Stimulated activated memory B cell treated with anti-CD40 and anti-IgM and Interleukin-4, amounts not matched to agents 10 μg/mL and 1 μg/mL and 100 μg/mL, for 72 hours (primary cell): ENCODE measurements at places on chromosomes 2 and 18.

DNA sequence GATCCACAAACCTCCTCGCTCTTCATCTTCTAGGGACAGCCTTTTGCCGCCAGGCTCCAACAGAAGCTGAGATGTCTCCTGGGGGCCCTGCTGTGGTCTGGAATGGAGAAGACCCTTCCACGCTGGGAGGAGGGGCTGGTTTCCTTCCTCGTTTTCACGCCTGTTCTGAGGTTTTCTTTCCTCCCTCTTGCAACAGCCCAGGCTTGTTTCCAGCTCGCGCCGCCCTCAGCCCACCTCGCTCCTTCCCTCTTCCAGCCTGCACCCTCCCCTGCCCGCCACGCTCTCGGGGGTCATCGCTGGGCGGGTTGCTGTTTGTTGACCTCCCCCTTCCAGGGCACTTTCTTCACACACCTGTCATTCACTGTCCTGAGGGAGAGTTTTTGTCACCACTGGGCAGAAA, 55.4 kb downstream of the VAPA start:
- no peak for ATAC-seq

GRCh38 chr2:207252979-207253645, 87.4 kb upstream of the KLF7 start:
- no peak for ATAC-seq

GRCh38 chr2:151078889-151079288, 182.8 kb downstream of the RBM43 start:
- ATAC-seq = no peak

DNA sequence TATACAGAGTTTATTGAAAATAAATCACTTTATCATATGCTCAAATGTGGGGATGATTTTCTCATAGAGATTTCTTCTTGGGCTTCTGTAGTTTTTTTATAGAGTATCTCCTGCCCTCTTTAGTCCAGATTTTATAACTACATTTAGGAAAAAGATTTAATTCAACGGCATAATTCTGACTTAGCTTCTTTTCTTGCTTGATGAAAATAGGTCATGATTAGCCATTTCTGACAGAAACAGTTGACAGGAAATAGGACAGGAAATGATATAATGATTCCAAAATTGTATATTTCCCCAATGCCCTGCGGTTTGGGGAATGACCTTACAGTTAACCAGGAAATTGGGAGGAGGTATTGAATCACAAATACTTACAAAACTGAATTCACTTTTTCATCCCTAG, 1531.9 kb upstream of the ACVR2A start:
- no peak for ATAC-seq

GRCh38 chr2:36727550-36727949, 31.0 kb downstream of the VIT start:
- ATAC-seq = no peak

DNA sequence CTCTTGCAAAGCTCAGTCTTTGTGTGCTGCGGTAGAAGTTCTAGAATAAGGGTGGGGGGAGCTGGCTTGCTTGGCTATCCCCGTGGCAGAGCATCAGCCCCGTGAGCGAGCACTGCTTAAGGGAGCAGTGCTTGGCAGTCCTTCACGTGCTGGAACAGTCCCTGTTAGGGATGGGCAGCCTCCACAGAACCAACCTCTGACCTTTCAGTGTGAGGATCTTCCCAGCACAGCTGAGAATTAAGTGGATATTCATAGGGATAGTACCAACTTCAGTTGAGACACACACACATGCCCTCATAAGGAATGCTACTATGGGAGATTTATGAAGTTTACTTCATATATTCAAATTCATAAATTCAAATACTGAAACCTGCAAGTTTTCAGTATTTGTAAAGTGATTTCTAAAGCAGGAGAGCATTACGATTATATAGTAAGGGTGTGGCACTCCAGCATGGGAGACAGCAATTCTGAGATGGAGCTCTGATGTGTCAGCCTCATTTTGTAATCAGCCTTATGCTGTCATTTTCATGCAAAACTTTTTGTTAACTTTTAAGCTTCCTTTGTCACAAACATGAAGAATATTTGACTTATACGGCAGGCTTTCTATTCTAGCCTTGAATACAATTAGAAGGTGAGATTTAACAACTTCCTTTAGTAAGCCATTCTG, 39.5 kb downstream of the ATP9B start:
- no peak for ATAC-seq

- no peak for ATAC-seq
These were observed 227.6 kb downstream of the SEPTIN10 start for GRCh38 chr2:109386004-109386695.

DNA sequence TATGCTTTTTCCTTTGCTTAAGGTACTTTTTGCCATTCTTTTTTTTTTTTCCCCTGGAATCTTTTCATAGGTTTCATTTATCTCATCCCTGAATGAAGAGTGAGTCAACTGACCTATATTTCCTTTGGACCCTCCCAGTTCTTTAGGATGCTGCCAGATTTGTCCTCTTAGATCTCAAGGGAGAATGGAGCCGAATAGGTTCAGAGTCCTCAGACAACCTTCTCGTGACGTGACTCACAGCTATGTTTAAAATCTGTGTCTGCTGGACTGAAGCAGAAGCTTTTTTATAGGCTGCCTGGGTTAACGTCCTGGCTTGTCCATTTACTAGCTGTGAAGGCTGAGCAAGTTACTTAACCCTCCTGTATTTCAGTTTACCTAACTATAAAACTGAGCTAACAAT, 358.6 kb downstream of the DLGAP1 start:
- ATAC-seq = no peak

DNA sequence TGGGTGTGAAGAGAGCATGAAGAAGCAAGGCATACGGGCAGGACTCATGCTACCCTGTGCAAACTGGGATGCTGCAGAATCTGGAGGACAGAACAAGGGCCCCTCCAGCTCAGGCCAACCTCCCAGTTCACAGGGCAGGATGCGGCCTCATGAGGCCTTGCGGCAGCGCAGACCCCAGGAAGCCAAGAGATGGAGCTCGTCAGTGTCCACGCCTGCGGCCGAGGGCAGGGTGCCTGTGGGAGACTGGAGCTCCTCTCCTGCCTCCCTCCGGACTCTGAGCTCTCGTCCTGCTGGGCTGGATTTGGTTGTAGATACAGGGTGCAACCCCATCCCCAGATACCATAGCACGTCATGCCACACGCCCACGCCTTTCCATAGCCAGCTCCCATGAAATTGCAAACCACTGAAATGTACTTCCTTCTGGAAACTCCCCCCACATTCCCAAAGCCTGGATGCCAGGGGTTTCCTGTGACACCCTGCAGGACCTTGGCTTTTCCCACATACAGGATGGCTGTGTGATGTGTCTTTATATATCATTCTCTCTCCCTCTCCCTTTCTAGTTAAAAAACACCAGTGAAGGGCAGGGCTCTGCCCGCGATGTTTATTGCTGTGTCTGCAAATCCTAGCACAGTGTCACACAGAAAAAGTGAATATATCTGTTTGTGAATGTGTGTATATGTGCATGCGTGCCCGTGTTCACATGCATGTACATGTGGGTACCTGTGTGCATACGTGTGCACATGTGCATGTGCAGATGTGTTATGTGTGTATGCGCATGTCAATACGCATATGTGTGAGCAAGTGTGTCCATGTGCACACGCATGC, 12.3 kb upstream of the SNTG2 start:
- no peak for ATAC-seq

GRCh38 chr2:224211791-224212190, 172.7 kb upstream of the SERPINE2 start:
- ATAC-seq = no peak

DNA sequence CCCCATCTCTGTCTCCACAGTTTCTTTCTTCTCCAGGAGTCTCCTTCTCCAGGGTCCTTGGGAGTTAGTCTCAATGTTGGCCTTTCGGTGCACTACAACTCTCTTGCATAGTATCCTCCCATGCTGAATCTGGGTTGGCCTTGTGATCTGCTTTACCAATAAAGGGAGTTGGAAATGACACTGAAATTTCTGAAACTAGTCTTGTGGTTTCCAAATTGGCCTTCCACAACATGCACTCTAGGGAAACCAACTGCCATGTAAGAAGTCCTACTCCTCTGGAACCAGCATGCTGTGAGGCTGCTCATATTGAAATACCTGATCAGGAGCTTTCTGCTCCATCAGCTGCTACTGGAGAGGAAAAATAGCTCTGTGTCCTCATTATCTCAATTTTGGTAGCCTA, 9.9 kb upstream of the ABHD3 start:
- ATAC-seq = no peak

GRCh38 chr18:34738175-34738894, 28.2 kb downstream of the DTNA start:
- ATAC-seq = no peak

GRCh38 chr2:75356865-75357264, 157.5 kb upstream of the TACR1 start:
- no peak for ATAC-seq

DNA sequence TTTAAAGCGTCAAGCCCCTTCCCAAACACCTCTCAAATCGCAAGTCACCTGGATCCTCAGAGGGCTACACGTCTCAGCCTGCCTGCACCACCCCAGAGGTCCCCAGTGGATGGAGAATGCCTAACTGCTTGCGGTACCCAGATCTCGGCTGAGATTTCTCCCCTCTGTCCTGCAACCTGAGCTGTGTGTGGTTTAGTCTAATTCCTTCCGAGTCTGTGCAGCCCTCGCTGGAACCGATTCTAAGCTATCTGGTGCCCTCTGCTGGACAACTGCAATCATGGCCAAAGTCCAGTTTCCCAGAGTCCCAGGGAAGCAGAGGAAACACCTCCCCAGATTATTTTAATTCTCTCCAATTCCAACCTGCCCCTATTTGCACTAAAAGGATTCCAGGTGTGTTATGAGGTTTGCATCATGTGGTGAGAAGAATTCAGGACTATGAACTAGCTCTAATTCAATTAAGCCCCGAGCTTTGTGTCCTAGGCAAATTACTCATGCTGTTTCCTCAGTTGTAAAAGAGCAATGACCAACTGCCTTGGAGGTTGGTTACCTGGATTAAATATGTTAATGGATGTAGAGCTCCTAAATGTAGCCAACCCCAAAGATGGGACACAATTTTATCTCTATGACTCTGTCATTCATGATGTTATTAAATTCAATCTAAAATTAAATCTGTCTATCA, 276.1 kb upstream of the NCKAP5 start:
- peak; percentile 71 for ATAC-seq

GRCh38 chr2:75166491-75166890, 32.8 kb downstream of the TACR1 start:
- no peak for ATAC-seq

DNA sequence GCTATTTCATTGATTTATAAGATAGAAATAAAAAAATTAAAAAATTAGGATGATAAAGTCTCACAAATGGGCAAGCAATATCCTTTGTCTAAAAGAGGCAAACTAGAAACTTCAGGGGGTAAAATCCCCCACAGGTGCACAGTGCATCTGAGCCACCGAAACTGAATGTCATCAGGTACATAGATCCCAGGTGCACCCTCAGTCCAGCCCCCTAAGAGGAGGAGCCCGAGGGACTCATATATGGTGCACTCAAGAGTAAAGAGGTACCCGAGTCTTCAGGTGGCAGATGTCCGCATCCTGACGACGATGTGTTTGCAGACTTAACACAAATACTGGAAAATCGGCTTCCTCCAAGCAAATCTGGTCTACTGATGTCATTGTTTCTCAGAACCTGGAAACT, 11.3 kb downstream of the QPCT start:
- no peak for ATAC-seq

DNA sequence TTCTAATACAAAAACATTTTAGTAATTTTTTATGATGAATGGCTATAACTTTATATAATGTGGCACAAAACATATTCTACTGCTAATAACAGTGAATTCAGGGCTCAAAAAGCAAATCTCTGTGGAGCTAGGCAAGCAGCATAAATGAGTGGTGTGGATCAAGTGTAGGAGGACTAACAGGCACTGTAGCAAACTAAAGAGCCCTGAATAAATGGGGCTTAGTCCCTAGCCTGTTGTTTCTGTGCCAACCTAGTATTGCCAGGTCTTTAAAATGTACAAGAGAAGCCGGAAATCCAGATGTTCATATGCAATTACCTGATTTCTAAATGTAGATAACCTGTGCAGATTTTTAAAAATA, 18.5 kb downstream of the REL start:
- ATAC-seq = peak; percentile 50

DNA sequence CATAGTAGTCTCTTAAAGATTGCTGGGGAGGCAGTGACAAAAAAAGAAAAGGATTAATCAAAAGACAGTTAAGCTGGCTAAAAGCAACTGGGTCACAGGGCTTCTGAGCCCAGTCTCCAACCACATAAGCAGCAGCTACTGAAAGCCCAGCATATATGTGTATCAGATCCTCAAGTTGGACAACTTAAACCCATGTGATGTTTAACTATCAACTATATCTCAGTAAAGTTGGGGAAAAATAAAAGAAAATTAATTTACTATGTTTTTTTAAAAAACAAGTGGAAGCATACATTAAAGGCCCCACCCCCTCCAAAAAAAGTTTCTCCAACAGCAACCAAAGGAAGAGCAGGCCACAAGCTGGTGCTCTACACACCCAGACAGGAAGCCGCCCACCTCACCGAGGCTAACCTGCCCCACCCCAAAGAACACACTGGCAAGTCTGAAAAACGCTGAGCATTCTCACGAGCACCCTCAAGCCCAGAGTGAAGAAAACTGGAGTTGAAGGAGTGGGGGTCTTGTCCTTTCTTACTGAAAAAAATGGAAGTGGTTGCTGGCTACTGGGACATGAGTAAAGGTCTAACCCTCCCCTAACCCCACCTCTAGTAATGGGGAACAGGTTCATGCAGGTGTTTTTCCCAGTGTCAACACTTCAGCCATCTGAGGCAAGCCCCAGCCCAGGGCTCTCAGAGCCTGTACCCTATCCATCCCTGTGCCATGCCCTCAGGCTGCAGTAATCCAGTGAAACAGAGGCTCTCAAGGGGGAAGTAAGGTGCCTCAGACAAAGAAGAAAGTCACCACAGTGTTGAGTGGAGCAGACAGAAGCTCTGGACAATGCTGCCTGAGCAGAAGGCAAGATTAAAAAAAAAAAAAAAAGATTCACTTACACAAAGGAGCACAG, 106.3 kb downstream of the GYPC start:
- no peak for ATAC-seq

DNA sequence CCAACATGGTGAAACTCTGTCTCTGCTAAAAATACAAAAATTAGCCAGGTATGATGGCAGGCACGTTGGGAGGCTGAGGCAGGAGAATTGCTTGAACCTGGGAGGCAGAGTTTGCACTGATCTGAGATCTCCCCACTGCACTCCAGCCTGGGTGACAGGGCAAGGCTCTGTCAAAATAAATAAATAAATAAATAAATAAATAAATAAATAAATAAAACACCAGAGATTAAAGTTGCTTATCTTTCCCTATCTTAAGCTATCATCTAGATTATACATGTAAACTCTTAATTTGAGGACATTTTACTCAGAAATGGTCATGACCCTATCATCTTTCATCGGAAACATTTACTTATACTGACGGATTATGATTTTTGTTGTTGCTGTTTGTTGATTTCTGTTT, 373.2 kb downstream of the GALNT13 start:
- ATAC-seq = no peak

GRCh38 chr2:8159966-8160603, 521.8 kb upstream of the ID2 start:
- peak; percentile 59 for ATAC-seq

DNA sequence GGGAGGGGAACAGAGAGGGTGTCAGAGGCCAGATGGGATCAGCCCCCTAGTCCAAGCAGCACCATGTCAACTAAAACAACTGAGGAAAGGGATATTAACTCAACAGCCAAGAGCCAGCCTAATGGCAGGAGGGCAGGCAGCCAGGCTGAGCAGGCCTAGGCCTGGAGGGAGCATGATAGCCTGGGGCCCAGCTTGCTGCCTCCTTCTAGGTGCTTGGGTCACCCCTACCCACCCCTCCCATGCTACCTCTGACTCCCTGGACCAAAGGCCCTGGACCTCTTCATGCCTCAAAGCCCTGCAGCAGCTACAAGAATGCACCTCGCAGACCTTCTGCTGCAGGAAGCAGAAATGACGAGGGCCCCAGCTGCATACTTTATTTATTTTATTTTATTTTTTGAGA, 22.1 kb upstream of the TNS1 start:
- no peak for ATAC-seq
